Spleen (tissue), 13 donors: ENCODE measurements at places on chromosomes 16 and 17. TPM values are rescaled to one million over a fixed set of nuclear protein-coding genes. Genes with fewer than 3 reads are reported as not detected.

Gene EXOC3L1
- polyA plus RNA-seq = 28.5 TPM

Gene SOX15
- 0.32 TPM for polyA plus RNA-seq

Gene CCDC78
- 12.0 TPM for polyA plus RNA-seq

Gene FZD2
- polyA plus RNA-seq = 3.8 TPM

Gene TRIM72
- polyA plus RNA-seq = 0.06 TPM

Gene CLUH
- polyA plus RNA-seq = 48.7 TPM

Gene TLCD2
- polyA plus RNA-seq = 0.26 TPM

DNA sequence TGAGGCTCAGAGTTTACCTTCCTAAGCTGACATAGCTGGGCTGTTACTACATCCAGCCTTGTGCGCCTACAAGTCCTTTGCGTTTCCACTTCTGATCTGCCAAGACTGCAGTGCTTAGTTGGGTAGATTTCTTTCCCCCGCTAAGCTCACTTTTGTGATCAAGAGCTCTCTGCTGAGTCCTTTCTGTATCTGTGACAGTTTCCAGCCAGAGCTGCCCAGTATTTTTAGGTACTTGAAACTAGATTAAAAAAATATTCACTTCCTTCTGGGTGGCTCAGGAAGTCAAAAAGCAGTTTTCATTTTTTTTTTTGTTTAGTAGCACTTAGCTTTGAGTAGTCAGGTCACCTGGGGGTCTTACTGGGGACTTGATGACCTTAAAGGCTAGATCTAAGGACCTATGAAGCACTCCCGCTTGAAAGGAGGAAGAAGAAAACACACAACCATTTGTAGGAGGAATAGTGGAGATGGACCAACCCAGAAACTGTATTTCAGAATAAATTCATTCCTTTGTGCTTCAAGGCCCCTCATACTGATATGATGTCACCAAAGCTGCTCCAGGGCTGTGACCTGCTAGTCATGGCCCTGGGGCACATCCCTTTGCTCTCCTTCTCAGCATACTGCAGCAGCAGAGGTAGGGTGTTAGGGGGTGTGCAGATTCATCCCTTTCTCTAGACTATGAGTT, 75.6 kb upstream of the HNF1B start:
- H3K27ac ChIP-seq = peak overlapping the region; percentile 22
- no peaks in the 10 kb centered on the region for H3K36me3 ChIP-seq
- peaks cover 44% of the 10 kb centered on the region for H3K4me1 ChIP-seq
- H3K4me3 ChIP-seq = no peak overlapping the region
- H3K27me3 ChIP-seq = no peaks in the 10 kb centered on the region

DNA sequence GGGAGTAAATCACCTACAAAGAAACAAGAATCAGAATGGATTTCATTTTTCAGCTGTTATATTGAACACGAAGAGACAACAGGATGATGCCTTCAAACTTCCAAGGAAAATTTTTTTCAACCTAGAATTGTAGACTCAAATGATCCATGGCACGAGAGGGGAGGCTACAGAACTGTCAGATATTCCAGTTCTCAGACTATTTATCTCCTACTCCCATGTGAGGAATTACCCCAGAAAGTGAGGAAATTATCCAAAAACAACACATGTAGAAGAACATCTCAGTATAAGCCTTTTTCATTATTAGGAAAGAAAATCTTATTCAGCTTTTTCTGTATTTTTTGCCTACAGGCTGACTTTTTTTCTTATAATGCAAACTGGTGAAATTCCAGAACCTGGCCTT, 5.5 kb upstream of the ASGR2 start:
- no peak overlapping the region for H3K4me3 ChIP-seq
- no peaks in the 10 kb centered on the region for H3K36me3 ChIP-seq
- H3K4me1 ChIP-seq = peaks cover 5% of the 10 kb centered on the region
- H3K27ac ChIP-seq = peak overlapping the region; percentile 79
- no peaks in the 10 kb centered on the region for H3K27me3 ChIP-seq

DNA sequence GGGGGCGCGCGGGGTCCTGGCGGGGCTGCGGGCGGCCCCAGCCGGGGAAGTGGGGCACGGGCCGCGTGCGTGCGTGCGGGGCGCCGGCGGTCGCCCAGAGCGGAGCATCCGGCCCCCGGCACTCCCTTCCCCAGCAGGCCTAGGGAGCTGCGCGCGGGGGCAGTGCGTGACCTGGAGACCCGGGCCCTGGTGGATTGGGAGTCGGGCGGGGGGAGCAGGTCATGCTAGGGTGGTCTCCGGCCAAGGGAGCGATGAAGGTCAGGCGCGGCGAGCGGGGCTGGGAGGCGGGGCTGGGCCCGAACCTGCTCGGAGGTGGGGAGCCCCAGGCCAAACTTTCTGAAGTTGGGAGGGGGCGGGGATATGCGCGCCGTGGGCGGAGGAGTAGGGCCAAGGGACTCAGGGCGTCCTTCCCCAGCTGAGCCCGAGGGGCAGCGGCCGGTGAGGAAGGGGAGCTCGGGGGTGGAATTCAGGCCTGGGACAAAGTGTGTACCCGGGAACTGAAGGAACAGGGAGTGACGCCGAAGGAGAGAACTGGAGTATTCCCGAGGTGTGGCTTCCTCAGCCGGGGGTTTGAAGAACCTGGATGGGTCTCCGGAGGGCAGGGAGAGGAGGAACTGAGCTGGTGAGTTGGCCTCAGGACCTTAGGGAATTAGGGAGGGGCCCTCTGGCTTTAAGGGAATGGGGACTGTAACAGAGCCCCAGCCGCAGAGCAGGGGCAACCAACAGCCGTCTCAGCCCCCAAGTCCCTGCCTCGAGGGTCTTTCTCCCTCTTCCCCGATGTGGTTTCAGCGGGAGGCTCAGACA, 589 bp downstream of the XYLT2 start:
- H3K4me1 ChIP-seq = peaks cover 14% of the 10 kb centered on the region
- H3K4me3 ChIP-seq = peak overlapping the region; percentile 93
- peak overlapping the region; percentile 80 for H3K27ac ChIP-seq
- H3K36me3 ChIP-seq = no peaks in the 10 kb centered on the region
- no peak for DNase-seq

- no peak overlapping the region for H3K4me3 ChIP-seq
- DNase-seq = no peak
- no peaks in the 10 kb centered on the region for H3K27me3 ChIP-seq
- peak overlapping the region; percentile 16 for H3K27ac ChIP-seq
- peaks cover 12% of the 10 kb centered on the region for H3K36me3 ChIP-seq
- peaks cover 56% of the 10 kb centered on the region for H3K4me1 ChIP-seq
These were observed 33.9 kb downstream of the DCUN1D3 start for GRCh38 chr16:20866145-20866772.

DNA sequence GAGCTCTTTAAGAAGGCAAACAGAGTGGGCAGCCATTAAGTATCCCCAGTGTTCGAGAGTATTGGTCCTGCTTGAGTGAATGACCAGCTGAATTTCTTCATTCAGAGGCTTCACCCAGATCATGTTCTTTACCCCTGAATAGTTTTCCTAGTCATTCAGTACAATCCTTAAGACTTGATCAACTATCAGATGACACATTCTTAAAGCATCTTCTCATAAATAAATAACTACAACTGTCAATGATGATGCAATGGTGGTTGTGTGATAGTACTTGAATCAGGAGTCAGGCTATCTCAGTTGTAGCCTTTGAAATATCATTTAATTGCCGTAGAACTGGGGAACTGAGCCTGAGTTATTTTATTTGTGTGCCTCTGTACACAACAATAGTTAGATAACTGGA, 416.8 kb upstream of the CCL2 start:
- H3K4me1 ChIP-seq = no peaks in the 10 kb centered on the region
- H3K4me3 ChIP-seq = no peak overlapping the region
- no peaks in the 10 kb centered on the region for H3K36me3 ChIP-seq
- H3K27me3 ChIP-seq = peaks cover 30% of the 10 kb centered on the region

DNA sequence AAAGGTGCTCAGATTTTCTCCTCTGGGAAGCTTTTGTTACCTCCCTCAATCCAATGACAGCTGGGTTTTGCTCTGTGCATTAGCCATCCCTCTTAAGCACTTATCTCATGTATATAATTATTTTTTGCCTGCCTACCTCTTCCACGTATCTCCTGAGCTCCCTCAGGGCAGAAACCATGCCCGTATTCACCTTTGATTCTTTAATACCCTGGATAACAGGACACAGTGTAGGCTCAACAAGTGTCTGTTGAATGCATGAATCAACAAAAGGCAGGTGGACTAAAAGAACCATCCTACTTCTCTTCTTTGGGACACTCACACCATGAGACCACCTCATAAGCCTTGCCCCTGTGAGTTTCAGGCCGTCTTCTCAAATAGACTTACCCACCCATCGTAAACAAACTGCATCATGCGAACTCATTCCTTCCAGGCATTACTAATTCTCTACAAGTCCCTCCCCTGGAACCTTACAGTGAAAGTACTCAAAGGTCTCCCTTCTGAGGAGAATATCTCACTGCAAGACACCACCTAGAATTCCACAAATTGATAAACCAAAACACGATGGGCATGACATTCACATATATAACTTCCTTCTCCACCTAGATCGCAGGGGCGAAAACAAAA, 3.2 kb downstream of the ARHGAP17 start:
- peak overlapping the region; percentile 98 for H3K27ac ChIP-seq
- H3K36me3 ChIP-seq = no peaks in the 10 kb centered on the region
- H3K4me3 ChIP-seq = peak overlapping the region; percentile 81

- DNase-seq = no peak
- peaks cover 25% of the 10 kb centered on the region for H3K4me1 ChIP-seq
- H3K36me3 ChIP-seq = no peaks in the 10 kb centered on the region
- no peak overlapping the region for H3K4me3 ChIP-seq
- H3K27ac ChIP-seq = no peak overlapping the region
These were observed 4.2 kb downstream of the SMPD3 start for GRCh38 chr16:68444056-68444657.

- no peaks in the 10 kb centered on the region for H3K27me3 ChIP-seq
- H3K36me3 ChIP-seq = no peaks in the 10 kb centered on the region
- H3K27ac ChIP-seq = no peak overlapping the region
- no peaks in the 10 kb centered on the region for H3K4me1 ChIP-seq
- no peak overlapping the region for H3K4me3 ChIP-seq
These were observed 279.7 kb downstream of the SLC39A11 start for GRCh38 chr17:72812823-72813222.

DNA sequence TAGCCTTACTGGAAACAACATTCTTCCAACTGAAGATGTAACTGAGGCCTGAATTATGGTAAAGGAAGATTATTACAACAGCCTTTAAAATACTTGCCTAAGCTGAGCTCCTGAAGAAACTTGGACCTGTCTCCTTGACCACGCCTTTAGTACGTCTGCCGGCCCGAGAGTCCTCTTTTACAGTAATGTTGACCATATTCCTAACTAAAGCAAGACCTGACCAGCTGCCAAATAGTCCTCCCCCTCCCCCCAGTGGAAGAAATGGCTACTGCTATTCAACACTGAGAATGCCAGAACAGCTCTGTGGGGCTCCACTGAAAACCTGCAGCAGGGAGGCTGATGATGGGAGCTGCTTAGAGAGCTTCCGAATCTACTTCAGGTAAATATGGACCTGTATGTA, 12.6 kb upstream of the FOXJ1 start:
- H3K27ac ChIP-seq = no peak overlapping the region
- H3K4me3 ChIP-seq = no peak overlapping the region
- no peaks in the 10 kb centered on the region for H3K36me3 ChIP-seq

DNA sequence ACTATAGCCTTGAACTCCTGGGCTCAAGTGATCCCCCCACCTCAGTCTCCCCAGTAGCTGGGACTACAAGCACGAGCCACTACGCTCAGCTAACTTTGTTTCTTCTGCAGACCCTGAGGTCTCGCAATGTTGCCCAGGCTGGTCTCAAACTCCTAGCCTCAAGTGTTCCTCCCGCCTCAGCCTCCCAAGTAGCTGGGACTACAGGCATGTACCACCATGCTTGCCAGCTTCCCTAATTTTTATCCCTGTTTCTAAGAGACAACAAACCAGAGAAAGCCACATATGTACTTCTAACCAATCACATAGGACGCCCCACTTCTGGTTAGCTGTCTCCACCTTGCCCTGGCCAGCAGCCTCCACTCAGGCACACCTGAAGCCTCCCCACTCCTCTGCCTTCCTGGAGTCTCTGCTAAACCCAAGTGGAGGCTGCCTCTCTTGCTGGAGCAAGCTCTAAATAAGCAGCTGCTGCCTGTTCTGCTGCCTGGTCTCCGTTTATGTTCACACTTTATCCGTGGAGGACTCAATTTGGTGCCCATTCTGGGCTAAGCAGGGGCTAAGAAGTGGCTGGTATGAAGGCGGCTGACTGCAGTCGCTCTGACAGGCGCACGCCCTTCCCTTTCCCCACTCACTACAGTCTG, 24.7 kb downstream of the NSMCE1 start:
- H3K36me3 ChIP-seq = peaks cover 3% of the 10 kb centered on the region
- H3K27ac ChIP-seq = peak overlapping the region; percentile 91
- H3K27me3 ChIP-seq = no peaks in the 10 kb centered on the region
- H3K4me1 ChIP-seq = peaks cover 93% of the 10 kb centered on the region
- no peak for DNase-seq
- no peak overlapping the region for H3K4me3 ChIP-seq

DNA sequence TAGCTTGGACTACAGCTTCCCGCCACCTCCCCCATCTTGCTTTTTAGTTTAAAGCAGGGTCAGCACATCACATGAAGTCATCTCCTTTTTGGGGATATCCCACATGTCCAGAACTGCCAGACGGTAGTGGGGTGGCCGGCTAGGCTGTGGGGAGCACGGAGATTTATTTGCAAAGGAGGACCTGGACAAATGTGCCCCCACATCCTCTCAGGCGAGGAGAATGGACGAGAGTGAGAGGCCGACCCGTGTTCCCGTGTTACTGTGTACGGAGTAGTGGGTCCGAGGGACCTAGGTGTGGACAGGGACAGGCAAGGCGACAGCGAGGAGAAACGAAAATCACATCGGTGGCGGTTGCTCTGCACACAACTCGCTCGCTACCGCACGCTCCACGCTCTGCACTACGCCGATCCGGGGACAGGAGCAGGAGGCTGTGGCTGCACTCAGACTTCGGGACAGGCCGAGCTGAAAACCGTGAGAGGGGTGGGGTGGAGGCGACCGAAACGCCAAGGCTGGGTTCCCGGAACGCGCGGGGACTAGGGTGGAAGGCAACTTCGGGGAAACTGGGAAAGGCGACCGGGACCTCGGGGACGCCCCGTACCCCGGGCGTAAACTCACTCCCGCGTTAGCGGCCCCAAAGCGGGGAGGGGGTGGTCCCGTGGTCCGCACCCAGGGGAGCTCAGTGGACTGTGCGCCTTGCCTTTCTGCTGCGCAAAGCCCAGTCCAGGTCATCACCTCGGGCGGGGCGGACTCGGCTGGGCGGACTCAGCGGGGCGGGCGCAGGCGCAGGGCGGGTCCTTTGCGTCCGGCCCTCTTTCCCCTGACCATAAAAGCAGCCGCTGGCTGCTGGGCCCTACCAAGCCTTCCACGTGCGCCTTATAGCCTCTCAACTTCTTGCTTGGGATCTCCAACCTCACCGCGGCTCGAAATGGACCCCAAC, at the start of gene MT1A:
Gene MT1A, plus strand, starts transcription at position 853 of the 937 bp plus-strand sequence. Its CDS starts 73 bp downstream, at position 926.
- H3K4me1 ChIP-seq = peaks cover 28% of the 10 kb centered on the region
- H3K36me3 ChIP-seq = no peaks in the 10 kb centered on the region
- peak; percentile 79 for DNase-seq
- H3K4me3 ChIP-seq = peak within 1 kb of the TSS; percentile 42
- peaks cover 90% of the 10 kb centered on the region for H3K27me3 ChIP-seq
